ENCODE measurements at places on chromosomes 5 and 9.
A peak's percentile ranks its signal among the peaks of the same experiment; 100 is the strongest.

- DNase-seq = no peak
Observed at GRCh38 chr5:120466341-120467006, 2.4 kb downstream of the PRR16 start.

DNA sequence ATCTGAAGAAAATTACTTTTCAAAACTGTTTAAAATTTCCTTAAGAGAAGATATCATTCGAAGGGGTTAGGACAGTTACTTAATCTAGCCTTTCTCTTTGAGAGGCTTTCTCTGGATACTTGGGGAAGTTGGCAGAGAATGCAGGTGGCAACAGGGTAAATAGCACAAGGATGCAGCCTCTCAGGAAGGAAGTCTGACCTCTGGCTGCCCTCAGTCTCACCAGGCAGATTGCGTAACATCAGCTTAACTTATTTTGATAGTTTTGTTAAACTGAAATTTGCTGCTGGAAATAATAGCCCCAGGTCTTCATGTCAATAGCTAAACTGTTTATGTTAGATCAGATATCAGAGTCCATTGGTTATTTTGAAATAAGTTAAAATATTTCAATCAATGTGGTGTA is 20.4 kb downstream of the CCDC192 start:
- peak; percentile 10 for DNase-seq

DNA sequence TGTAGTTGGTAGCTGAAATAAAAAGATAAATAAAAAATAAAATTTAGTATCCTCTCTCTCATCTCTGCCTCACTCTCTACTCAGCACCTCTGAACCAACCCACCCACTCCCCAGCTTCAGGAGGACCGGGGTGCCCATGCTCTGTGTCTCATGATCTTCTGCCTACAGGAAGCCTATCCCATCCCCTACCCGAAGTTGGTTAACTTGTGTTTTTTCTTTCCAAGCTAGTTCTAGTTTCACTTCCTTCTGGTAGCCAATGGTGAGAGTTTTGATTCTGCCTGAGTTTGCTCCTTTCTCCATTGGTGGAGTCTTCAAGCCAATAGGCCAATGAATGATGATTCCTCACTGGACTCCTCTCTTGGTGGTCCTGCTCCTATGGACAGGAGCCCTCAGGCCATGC is 32.1 kb downstream of the SNX24 start:
- no peak for DNase-seq

DNA sequence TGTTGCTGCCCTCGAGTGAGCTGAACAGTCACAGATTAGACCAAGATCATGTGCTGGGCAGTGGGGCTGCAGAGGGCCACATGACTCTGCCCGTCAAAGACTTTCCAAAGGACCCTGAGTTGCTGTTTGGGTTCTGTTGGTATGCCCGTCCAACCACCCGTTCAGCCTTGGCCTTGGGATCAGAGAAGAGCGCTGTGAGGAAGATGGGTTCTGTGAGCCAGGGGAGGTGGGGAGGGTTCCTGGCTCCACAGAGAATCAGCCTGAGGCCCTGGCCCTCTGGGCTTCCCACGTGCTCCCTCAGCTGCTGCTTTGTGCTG is 72.6 kb downstream of the RGS3 start:
- no peak for DNase-seq

DNA sequence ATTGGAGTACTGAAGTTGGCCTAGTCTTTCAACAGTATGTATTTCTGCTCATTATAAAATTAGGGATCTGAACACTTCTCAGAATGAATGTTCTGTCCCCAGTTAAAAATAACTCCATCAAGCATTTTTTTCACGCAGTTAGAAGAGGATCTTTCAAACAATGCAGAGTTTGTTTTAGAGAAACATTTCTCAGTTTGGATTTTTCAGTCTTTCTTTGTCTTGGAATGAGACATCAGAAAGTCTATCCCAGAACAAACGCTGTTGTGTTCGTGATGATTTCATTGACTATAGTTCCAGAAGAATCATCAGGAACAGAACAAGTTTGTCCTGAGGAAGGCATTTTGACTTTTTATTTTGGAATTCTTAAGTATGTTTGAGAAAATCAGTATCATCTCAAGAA is 218.7 kb downstream of the ARRDC3 start:
- no peak for DNase-seq

GRCh38 chr5:69368458-69369339 is 621 bp downstream of the AK6 start:
- DNase-seq = no peak

- no peak for DNase-seq
Observed at GRCh38 chr5:38117784-38118479, 140.4 kb upstream of the EGFLAM start.

Measured in mucosa of descending colon (tissue), 3 donors.